ENCODE measurements at places on chromosomes 3 and 15.

DNA sequence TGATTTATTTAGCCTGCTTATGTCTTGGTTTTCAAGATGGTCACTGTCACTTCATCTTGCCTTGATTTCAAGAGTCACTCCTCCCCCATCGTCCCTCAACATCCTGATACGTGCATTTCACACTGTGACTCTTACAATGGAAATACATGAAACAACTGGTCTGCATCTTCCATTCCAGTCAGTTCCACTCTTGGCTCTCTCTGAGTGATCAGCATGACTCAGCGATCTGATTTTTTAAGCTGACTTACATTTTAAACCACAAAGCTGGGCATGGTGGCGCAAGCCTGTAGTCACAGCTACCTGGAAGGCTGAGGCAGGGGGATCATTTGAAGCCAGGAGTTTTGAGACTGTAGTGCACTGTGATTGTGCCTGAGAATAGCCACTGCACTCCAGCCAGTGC, 271.2 kb upstream of the ROPN1 start:
- no peak for DNase-seq

GRCh38 chr15:25426896-25427610, 11.8 kb downstream of the UBE3A start:
- no peak for DNase-seq

GRCh38 chr15:83106994-83107840, at the start of gene TM6SF1:
Gene TM6SF1 (plus strand): TSS chr15:83107645. CDS start chr15:83107681, 36 bp downstream.
- DNase-seq, result peak; percentile 18

GRCh38 chr3:66498687-66499621, 1.9 kb downstream of the LRIG1 start:
- no peak for DNase-seq

DNA sequence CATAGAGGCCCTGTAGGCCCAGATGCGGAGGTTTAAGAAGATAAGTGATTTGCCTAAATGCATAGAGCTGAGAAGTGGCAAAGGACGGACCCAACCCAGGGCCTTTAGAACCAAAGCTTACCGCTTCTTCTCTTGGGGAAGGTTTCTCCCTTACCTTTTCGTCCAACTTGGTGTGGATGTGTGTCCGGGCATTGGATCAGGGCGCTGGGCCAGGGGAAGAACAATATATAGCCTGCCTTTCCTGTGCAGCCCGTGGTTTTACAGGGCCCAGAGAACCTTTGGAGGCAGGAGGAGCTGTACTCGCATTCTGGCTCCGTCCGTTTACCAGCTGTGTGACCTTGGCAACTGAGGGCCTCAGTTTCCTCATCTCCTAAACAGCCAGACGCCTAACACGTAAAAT, 686 bp upstream of the P3H2 start:
- no peak for DNase-seq

DNA sequence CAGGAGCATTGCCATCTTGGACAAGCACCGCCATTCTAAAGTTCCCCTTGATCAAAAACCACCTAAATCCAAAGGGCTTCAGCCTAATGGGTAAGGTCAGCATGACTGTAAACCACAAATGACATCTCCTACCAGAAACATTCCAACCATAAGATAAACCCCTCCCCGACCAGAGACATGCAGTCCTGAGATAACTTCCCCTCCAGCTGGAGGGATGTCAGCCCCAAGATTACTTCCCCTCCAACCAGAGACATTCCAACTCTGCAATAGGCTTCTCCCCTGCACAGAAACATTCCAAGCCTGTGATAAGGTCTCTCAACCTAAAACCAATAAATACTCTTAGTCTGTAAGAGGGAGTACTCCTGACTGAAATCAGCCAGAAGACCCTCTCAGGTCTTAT, 62.7 kb upstream of the DNAJC19 start:
- no peak for DNase-seq

DNA sequence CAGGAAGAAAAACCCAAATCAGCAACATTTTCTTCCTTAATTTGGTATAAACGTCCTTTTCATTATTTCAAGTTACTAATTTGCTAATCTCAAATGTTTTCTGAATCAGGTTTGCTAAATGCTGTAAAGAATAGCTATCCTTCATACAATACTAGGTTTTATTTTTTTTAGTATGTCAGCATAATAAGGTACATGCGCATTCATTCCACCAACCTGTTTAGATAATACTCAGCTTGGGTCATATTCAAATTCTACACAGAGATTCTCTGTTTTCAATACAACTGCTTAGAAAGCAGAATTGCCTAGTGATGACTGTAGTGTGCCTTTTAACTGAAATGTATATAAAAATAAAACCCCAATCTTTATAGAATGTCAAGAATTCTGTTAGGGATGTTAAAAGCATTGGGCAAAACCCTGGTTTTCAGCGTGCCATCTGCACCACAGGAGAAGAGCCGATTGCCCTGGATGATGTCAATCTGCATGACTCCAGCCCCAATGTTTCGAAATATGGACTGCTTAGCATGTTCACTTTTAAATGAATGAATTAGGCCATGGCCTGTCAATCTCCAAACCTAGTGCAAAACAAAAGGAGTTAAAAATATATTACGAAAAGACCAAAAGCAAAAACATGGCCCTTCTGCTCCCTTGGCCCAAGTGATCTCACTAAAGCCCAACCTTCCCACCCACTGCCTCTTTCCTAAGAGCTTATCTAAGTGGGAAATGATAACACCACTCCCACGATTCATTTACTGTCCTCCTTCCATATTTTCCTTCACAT, 107.4 kb downstream of the GLDN start:
- DNase-seq, result no peak

- no peak for DNase-seq
Measured at GRCh38 chr3:144636833-144637232, 665.2 kb downstream of the DIPK2A start.

DNA sequence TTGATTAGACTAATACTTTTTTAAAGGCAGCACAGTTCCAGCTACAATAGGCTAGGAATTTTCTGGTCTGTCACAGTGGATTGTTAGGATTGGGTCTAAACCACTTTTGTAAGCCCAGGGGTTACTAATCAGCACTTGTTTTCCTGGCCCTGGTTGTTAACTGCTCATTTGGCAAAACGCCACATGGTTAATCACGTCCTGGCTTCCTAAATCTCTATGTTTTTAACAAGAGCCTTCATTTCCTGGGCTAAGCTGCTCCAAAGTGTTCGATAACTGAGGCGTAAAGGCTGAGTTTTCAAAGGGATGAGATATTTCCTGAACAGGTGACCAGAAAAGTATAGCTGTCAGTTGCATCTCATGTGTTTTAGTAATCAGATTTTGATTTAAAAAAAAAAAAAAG, 38.9 kb upstream of the CLRN1 start:
- no peak for DNase-seq

- DNase-seq, result no peak
Measured at GRCh38 chr3:160804762-160805161, 48.7 kb downstream of the PPM1L start.

DNA sequence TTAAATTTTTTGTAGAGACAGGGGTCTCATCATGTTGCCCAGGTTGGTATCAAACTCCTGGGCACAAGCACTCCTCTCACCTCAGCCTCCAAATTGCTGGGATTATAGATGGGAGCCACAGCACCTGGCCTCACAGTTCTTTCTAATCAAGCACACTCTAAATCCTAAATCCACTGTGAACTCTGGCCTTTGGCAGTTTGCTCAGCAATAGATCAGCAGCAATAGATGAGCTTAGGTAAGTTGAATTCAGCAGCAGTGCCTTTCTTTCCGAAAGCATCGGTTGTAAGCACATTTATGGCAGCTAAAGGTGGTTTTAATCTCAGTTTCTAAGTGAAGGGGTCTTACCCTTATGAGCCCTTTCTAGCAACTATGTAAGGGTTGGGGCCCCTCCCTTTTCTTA, 16.6 kb downstream of the PDHB start:
- DNase-seq, result no peak

GRCh38 chr15:53759411-53759931, at the start of gene WDR72:
Gene WDR72 (minus strand): TSS chr15:53759663. CDS start chr15:53733149, 26,514 bp downstream.
- no peak for DNase-seq

- DNase-seq, result no peak
Measured at GRCh38 chr3:115693868-115694267, 70.6 kb downstream of the GAP43 start.

DNA sequence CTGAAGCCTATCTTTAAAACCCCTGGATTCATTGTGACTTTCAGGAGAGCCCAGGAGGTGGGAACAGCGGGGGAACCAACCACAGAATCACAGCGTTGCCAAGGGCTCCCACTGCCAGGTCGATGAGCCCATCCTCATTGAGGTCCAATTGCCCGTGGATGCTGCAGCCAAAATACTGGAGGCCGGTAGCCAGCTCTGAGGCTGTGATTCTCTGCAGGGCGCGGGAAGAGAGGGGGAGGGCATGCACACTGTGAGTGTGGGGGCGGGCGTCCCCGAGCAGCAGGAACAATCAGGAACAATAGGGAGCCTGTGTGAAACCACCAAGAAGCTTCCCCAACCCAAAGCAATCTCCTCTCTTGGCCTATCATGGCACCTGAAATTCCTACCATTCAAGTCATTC, 53.4 kb downstream of the FEM1B start:
- no peak for DNase-seq

DNA sequence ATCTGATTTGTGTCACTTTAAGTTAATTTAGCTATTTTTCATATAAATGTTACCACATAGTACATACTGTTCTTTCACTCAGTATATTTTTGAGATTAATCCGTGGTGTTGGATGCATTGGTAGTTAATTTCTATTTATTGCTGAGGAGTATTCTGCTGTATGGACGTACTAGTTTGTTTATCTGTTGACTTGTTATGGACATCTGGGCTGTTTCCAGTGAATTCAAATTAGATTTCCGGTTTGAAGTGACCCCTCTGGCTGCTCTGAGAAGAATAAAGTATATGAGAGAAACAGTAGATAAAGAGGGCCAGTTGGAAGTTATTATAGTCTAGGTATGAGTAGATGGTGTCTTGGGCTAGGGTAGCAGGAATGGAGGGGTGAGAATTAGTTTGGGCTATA, 15.6 kb downstream of the KAT2B start:
- no peak for DNase-seq

DNA sequence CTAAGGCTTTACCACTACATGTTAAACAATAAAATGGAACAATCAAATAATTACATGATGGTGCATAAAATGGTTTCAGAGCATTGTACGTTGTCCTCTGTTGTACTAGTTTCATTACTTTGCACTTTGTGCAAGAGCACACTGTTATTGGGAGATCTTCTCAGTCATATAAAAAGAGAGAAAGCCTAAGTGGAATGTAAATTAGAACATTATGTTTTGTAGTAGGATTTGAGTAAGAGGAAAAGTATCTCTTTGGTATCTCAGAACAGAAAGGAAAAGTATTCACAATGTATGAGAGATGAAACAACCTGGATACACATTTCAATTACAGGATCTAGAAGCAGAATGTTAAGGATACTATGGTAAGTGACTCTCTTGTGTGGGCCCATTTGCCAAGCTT, 26.9 kb upstream of the PLSCR2 start:
- DNase-seq, result no peak

- DNase-seq, result no peak
Measured at GRCh38 chr3:131803113-131803512, 231.7 kb downstream of the CPNE4 start.

DNA sequence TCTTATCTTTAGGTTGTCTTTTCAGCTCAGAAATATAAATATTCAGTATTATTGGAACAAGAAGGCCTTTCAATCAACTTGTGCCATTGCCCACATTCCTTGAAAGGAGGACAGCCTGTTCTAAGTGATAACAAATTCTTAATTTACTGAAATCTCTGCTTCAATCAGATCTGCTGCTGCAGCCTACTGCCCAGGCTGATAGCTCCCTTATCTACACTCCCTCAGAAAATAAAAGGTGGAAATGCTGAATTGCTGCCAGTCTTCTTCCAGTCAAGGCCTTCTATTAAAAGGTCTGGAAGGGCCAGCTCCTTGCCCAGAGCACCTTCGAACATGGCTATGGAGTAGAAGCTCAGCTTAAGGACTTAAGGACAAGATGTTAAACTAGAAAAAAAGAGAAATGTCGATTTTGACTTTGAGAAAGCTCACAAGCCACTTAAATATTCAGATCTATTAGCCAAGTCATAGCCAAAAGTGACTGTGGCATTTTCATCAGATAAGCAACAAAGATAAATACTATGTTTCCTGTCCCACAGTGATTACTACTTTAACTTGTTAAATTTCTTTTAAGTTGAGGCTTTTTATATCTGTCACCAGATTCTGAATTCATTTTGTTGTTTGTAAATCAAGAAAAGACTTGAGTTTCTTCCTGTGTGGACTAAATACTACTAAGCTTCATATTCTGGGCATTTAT, 480.5 kb upstream of the CBLB start:
- DNase-seq, result no peak

DNA sequence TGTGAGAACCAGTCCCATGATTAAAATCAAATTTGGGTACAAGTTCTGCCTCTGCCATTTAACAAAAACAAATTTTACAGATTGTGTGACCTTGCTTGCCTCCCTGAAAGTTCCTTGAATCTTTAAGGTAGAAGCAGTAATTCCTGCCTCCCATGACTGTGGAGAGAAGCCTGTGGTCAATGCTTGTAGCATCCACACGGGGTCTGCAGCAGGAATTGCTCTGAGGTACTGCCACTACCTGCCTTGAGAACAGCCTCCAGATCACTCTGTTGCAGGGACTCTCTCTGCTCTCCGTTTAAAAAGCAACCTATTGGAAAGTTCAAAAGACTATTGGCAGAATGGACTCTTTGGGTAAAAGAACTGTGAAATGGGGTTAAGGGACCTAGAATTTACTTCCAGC, 75.9 kb downstream of the SST start:
- DNase-seq, result no peak

- DNase-seq, result no peak
Measured at GRCh38 chr15:63476229-63476632, 28.2 kb upstream of the USP3 start.

- DNase-seq, result no peak
Measured at GRCh38 chr15:80898040-80898439, 91.6 kb downstream of the MESD start.

DNA sequence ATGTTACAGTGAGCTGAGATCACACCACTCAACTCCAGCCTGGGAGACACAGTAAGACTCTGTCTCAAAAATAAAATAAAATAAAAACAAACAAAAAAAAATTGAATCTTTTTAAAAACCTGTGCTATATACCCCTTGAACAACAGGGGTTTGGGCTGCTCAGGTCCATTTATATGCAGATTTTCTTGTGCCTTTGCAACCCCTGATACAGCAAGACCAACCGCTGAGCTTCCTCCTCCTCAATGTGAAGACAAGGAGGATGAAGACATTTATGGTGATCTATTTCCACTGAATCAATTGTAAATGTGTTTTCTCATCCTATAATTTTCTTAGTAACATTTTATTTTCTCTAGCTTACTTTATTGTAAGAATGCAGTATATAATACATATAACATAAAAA, 831.0 kb upstream of the ARPP21 start:
- DNase-seq, result no peak

DNA sequence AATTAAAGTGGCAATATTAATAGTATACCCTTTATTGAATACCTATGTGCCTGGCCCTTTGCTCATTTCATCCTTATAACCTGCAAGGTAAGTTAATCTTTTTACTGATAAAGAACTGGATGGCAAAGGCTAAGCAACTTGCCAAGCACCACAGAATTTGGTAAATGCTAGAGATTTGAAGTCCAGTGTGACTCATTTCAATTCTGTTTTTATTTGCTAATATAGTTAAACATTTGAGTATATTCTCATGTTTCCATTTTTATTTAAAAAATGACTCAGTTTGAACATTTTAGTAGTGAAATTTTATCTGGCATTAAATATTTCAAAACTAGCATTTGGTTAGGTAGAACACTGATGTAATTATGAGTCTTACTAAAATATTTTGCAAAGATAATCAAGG, 11.3 kb downstream of the PFN2 start:
- no peak for DNase-seq
